AG09319 (cell line): ENCODE measurements at places on chromosomes 4 and X.

DNA sequence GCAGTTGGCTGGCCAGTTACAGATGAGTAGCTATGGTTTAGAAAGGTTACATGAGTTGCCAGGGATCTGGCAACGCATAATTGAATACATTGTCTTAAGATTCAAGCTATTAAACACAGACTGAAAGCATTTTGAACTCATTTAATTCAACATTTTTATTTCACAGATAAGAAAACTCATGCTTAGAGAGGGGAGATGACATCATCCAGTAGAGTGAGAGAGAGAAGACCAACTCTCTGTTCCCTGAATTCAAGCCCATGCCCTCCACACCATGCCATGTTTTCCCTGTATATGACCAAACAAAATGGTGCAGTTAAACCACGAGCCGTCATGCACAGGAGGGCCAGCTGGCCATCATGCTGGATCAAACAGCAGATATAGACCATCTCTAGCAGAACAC, 22.6 kb downstream of the SNCA start:
- DNase-seq, result no peak

- no peak for DNase-seq
These were observed 359.6 kb upstream of the PITX2 start for GRCh38 chr4:110982486-110982885.

DNA sequence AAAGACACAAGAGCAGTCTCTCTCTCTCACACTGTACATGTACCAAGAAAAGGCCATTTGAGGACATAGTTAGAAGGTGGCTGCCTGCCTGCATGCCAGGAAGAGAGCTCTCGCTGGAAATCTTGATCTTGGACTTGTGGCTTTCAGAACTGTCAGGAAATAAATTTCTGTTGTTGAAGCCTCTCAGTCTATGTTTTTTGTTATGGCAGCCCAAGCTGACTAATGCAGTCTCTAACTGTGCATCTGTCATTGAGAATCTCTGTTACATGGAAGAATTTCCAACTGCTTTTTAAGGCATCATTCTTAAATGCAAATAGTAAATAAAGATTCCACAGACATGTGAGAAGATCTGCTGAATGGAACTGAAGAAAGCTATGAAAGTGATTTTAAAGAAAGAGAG, 198.3 kb downstream of the PCDH10 start:
- DNase-seq, result no peak

DNA sequence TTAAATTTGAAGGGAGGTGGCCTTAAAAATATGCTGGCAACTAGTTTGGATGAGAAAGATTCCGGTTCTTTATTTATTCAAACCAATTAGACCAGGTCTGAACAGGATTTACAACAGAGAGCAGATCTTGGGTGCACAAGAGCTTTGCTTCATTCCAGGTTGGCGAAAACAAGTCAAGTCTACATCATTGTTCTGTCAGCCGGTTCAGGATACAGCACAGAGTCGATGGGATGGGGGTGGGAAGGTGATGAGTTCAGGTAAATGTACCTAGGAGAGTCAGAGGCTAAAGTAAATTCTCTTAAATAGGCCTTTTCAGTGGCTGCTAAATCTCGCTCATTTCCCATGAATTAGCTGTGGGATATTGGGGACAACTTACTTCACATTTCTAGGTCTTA, 882 bp upstream of the STIM2 start:
- no peak for DNase-seq

DNA sequence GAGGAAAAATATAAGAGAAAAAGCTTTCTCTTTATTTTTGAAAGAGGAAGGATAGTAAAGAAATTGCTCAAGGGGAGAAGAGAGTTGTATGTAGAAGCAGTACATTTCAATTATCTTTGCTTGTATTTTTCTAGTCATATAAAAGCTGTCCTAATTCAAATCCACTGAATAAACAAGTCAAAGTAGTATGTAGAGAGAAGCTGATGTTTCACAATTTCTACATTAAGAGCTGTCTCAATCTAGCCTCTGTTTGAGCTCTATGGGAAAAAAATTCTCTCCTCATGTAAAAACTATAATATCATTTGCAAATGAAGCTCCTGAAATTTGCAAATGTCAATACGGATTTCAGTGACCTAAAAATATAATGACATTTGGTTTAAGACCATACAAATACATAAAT, 52.6 kb downstream of the CHM start:
- DNase-seq, result no peak

DNA sequence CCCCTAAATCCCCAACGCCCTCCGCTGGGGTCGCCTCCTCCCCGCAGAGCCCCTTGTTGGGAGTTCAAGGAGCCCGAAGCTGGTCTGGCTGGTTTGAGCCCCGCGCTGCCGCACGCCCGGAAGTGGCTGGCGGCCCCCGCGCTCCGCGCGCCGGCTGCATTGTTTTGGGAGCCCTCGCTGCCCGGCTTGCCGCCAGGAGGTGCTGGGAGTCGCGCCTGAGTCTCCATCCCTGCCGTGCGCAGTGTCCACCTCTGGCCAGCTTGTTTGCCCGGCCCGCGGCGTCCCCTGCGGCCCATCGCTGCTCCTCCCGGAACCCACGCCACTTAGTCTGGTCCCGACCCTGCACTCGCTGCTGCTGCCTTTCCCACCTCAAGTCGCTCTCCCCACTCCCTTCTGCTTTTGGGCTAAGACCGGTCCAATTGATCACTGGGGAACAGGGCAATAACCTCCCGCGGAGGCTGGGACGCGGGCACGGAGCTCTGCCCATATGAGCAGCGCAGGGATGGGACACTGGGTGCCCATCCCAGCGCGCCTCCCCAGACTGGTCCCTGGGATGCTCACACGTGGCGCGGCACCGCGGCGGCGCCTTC, 2.2 kb upstream of the SFRP2 start:
- DNase-seq, result no peak
